ENCODE measurements at places on chromosomes 4 and X. TPM values are rescaled to one million over a fixed set of nuclear protein-coding genes. Genes with fewer than 3 reads are reported as not detected.
A peak's percentile ranks its signal among the peaks of the same experiment; 100 is the strongest.

DNA sequence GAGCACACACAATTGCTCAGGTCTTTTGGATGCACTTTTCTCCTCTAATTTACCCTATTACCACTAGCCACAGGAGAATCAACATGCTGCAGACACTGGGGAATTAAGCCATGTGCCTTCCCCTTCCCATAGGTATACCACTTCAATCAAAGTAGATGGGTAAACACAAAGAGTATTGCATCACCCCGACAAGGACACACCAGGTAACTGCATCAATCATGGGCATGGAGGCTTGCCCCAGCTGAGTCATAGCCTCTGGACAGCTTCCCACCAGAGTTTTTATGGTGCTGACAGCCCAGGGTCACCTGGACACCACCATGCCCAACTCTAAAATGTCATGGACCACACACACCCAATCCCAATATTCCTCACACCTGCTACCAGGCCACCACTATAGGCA, 197.2 kb upstream of the AR start:
- no peaks in the 10 kb centered on the region for H3K36me3 ChIP-seq
- no peaks in the 10 kb centered on the region for H3K27me3 ChIP-seq
- H3K4me3 ChIP-seq = no peak overlapping the region
- H3K4me1 ChIP-seq = no peaks in the 10 kb centered on the region
- H3K27ac ChIP-seq = no peak overlapping the region

Gene PALLD
- total RNA-seq = 1.5 TPM

DNA sequence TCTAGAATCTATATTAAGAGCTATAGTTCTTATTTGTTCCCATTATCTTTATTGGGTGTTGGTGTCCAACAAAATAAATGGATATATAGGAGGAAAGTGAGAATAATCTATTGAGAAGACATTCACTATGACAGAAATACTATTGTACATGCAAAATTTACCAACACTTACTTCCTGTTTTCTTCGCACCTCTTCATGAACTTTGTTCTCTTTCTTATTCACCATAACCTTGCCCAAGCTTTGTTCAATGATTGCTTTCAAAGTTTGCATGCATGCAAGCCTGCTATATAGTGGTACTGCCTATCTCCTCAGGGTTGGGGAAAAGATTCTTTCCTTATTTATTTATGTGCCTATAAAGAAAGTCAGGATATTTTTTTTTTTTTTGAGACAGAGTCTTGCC, 176.4 kb upstream of the JADE1 start:
- no peak overlapping the region for H3K27ac ChIP-seq
- no peaks in the 10 kb centered on the region for H3K4me1 ChIP-seq
- H3K27me3 ChIP-seq = peaks cover 13% of the 10 kb centered on the region
- DNase-seq = no peak

- peaks cover 36% of the 10 kb centered on the region for H3K36me3 ChIP-seq
- no peak overlapping the region for H3K27ac ChIP-seq
- H3K4me3 ChIP-seq = no peak overlapping the region
- DNase-seq = no peak
- no peaks in the 10 kb centered on the region for H3K27me3 ChIP-seq
These were observed 51.5 kb downstream of the SEL1L3 start for GRCh38 chr4:25811374-25811690.

Gene FABP2
- not detected for total RNA-seq

DNA sequence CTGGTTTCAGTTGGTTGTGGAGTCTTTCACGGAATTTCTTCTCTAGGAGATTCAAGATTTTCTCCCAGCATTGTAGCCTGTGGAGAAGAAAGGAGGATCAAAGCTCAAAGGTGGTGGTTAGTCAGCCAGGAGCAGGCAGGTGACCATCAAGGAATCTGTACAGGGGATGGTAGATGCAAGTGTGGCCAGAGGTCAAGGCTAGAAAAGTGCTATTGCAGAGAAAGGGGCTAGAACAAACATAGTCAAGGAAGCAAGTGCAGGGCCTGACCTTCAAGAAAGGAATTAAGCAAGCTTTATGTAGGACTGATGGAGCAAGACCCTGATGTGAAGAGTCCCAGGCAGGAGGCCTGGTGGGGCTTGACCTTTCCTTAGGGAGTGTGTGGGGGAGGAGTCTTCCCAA, 16.1 kb downstream of the HADH start:
- H3K27ac ChIP-seq = no peak overlapping the region
- no peak for DNase-seq
- H3K4me1 ChIP-seq = peaks cover 2% of the 10 kb centered on the region

DNA sequence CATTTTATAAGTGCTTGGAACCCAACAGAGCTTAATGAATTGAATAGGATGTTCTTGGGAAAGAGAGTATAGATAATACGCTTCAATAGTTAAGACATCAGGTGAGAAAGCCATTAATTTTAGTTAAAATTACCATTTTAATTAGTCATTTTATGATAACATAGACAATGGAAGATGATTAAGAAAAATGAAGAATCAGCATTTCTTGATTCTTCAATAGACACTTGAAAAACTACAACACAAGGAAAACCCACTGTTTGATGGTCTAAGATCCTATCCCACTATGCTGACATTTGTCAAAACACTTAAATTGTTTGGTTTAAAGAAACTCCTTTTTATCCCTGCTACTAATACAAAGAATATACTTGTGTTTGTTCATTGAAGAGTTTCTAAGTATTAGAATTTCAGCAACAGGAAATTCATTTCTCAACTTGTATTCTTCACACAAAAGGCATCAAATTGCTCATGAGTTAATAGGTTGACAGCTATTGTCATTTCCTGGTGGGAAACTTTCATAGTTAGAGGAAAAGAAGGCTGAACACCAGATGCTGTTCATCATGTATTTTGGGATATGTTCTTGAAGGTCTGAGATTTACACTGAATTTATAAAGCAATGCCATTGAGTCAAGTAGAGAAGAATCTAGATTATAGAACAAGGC, 9.6 kb upstream of the CXCL2 start:
- no peak overlapping the region for H3K4me3 ChIP-seq
- no peaks in the 10 kb centered on the region for H3K36me3 ChIP-seq
- DNase-seq = no peak
- no peak overlapping the region for H3K27ac ChIP-seq

DNA sequence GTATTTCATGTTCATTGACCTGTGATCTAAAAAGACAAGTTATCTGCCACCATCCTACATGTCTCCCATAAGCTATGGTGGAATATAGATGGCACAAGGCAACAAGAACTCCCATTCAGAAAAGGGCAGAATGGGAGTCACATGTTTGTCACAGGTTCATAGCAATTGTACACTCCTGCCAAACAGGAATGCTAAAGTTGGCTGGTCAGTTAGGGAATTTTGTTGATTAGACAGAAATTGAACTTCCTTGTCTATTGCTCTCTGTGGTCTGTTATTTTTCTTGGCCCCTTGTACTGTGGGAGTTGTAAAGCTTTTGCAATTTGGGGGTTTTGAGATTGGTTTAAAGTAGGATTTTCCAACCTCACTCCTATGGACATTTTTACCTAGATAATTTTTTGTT, 101.7 kb upstream of the SOD3 start:
- no peak overlapping the region for H3K27ac ChIP-seq

GRCh38 chr4:38678078-38678477, 14.1 kb downstream of the KLF3 start:
- no peak for DNase-seq
- no peak overlapping the region for H3K4me3 ChIP-seq
- H3K27me3 ChIP-seq = no peaks in the 10 kb centered on the region
- H3K27ac ChIP-seq = no peak overlapping the region
- peaks cover 18% of the 10 kb centered on the region for H3K4me1 ChIP-seq
- no peaks in the 10 kb centered on the region for H3K36me3 ChIP-seq

GRCh38 chrX:55546956-55547355, 57.3 kb upstream of the USP51 start:
- H3K4me1 ChIP-seq = no peaks in the 10 kb centered on the region
- H3K27me3 ChIP-seq = no peaks in the 10 kb centered on the region

DNA sequence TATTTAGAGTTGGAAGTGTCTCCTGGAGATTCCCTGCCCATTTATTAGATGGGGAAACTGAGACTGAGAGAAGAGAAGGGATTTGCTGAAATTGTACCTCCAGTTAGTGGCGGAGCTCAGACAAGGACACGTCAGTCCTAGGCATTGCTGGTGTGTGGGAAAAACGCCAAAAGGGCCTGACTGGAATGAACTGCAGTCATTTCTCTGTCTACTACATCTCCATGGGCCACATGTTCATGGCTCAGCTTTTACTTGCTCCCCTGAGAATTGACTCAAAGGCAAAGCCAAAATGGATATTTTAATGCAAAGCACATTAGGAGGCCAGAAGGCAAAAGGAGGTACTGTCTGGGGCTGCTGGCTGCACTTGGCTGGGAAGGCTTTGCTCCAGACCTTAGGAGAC, 3.9 kb downstream of the TFDP3 start:
- no peak overlapping the region for H3K27ac ChIP-seq
- no peak overlapping the region for H3K4me3 ChIP-seq
- H3K27me3 ChIP-seq = no peaks in the 10 kb centered on the region
- no peaks in the 10 kb centered on the region for H3K4me1 ChIP-seq
- no peak for DNase-seq
- no peaks in the 10 kb centered on the region for H3K36me3 ChIP-seq

Gene CLTRN
- total RNA-seq = 0.21 TPM

DNA sequence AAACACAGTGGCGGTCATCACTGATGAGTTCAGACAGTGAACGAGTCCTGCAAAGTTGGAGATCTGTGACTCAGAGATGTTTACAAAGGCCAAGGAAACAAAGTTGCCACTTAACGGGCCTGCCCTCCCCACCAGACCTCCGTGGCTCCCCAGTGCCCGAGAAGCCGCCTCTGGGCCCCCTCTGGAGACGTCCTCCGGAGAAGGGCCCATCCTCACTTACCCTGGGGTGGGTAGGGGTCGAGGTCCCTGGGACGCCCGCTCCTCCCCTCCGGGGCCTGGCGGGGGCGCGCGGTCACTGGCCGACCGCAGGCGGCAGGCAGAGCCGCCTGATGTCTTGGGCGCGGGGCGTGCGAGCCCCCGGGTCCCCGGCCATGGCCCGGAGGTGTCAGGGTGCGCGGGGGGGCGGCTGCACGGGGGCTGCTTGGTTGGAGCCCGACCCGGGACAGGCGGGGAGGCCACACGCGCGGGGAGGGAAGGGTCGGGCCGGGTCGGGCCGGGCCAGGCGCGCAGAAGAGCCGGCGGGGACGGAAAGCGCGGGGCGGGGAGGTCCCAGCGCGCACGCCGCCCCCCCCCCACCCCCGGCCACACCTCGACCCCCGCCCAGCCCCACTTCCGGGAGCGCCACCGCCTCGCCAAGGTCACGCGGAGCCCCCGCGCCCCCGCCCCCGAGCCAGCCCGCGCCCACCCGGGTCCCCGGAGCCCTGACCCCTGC, 529 bp downstream of the DHRSX start:
- H3K36me3 ChIP-seq = peaks cover 3% of the 10 kb centered on the region
- no peaks in the 10 kb centered on the region for H3K27me3 ChIP-seq
- peak overlapping the region; percentile 78 for H3K4me3 ChIP-seq
- peak; percentile 53 for DNase-seq

Gene TKTL2
- total RNA-seq = not detected

GRCh38 chrX:64427787-64428186, 32.5 kb upstream of the MTMR8 start:
- H3K4me3 ChIP-seq = no peak overlapping the region
- H3K27me3 ChIP-seq = no peaks in the 10 kb centered on the region
- peaks cover 6% of the 10 kb centered on the region for H3K4me1 ChIP-seq

DNA sequence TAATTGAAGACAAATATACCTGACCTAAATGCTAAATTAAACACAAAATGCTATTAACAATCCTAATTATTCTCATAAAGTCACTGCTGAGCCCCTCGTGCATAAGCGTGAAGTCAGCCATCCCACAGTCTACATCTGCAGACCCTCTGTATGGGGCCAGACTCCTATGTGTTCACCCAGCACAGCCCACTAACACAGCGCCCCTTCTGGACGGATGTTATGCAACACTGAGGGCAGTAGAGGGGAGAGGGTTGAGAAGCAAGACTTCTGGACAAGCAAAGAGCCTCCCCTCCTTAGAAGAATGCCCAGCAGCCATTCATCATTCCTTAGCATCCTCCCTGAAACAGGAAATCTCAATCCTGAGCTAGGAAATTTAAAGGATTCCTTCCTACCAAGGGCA, 7.9 kb downstream of the TRPC3 start:
- peaks cover 1% of the 10 kb centered on the region for H3K4me1 ChIP-seq
- no peak overlapping the region for H3K4me3 ChIP-seq
- no peaks in the 10 kb centered on the region for H3K36me3 ChIP-seq
- DNase-seq = no peak

DNA sequence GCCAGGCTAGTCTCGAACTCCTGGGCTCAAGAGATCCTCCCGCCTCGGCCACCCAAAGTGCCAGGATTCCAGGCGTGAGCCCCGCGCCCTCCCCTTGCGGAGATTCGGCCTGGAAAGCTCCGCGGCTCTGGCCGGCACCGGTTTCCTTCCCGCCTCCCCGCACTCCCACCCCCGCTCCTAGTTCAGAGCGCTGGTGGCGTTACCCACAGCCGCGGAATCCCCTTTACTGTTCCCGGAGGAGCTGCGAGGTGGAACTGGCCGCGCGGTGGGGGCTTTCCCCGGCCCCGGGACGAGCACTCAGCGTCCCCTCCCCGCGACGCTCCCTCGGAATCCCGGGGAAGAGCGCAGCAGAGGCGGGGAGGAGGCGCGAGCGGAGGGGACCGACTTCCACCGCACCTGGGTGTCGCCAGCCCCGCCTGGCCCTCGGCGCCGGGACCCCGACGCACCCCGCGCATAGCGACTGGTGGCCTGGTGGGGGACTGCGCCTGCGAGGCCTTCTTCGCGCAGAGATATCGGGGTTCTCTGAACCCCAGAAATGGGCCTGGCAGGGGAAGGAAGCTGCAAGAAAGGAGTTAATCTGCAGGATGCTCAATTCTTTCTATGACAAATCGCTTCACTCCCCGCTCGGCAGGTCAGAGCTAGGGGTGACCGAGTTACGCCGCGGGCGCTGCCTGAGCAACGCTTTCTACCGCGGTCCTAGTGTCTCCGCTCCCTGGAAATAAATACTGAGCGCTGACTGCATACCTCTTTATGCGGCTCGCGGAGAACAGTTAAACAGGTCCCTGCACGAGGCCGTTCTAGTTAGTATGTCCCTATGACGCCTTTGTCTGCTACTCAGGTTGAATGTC, 14.6 kb upstream of the SLC25A4 start:
- peaks cover 51% of the 10 kb centered on the region for H3K27me3 ChIP-seq
- DNase-seq = peak; percentile 48
- peak overlapping the region; percentile 60 for H3K4me3 ChIP-seq
- no peak overlapping the region for H3K27ac ChIP-seq

- H3K27me3 ChIP-seq = peaks cover 9% of the 10 kb centered on the region
- no peaks in the 10 kb centered on the region for H3K36me3 ChIP-seq
- H3K4me3 ChIP-seq = no peak overlapping the region
- no peak for DNase-seq
These were observed 30.9 kb upstream of the LGI2 start for GRCh38 chr4:25061602-25062001.
